CD8-positive, alpha-beta memory T cell (primary cell): ENCODE measurements at places on chromosomes 1 and 21.

DNA sequence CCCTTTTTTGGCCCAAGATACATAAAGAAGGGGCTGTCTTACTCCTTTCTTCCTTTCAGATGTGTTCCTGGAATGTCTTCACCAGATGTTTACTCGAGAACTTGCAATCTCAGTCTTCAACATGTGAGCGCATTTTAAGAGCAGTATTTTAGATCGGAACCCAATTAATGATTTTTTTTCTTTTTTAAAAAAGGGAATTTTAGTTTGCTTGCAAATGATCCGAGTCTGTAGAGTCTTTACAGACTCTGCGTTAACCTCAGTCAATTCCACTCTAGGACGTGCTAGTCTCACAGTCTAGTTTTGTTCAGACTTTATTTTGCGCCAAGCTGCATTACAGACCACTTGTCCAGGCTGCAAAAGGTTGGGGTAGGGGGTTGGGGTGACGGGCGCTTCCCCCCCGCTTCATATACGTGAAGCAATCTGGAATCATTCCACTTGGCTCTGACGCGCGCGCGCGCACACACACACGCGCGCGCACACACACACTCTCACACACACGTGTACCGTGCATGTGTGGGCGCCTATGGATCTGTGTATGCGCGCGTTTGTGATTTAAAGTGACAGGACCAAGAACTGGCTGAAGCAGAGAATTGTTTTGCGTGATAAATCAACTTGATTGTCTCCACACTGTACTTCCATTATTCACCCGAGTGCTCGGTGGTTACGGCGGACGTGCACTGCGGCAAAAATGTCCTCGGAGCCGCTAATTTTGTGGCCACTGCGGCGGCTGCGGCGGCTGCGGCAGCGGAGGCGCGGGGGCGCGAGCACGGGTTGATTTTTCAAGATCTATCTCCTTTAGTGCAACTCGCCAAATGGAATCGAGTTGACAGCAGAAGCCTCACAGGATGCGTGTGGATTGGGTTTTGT is 25.6 kb upstream of the NFIA start:
- DNase-seq = peak; percentile 50

GRCh38 chr1:16888860-16889816 is 6.6 kb upstream of the RNU1-2 start:
- peak; percentile 30 for DNase-seq

GRCh38 chr1:45198185-45198584 is 8.2 kb downstream of the ZSWIM5 start:
- no peak for DNase-seq

DNA sequence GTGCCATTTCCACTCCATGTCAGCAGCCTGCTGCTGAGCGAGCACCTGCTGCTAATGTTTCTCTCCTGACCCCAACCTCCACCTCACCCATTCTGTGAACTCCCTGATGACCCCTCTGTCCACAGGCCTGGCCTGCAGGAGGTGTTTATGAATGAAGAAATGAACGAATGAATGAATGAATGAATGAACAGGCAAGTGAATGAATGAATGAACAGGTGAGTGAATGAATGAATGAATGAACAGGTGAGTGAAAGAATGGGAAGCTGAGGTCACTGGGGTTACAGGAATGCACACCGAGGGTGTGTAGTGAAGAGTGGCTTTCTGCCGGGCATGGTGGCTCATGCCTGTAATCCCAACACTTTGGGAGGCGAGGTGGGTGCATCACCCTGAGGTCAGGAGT is 173.4 kb downstream of the IGSF21 start:
- DNase-seq = no peak

DNA sequence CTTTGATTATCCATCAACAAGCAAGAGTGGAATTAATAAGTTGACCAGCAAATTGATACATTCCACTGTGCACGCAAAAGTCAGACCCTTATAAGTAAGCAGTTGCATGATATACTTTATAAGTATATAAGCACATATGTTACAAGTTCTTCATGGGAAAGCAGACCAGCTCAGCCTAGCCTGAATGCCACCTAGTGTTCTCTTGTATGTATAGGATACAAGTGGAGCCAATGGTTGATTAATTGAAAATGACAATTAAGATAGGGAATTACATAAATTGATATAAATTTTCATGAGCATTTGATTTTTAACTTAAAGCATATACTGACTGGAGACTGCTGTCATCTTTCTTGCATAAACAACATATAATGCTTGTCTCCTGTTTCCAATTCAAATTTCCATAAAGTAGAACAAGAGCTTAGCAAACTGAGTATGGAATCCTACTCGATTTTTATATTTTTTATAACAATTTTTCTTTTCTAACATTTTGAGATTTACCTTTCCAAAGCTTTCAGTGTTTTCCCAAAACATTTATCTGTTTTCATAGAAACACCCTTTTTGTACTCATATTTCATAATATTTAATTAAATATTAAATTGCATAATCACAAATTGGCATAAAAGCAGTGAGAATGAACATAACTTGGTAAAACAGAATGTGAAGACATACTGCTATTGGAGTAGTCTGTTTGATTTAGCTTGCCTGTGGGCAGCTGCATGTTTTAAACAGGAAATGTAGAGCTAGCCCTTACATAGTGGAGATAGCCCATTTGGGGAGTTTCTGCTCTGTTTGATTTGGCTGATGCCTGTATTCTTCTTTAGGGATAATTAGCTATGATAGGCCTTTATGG is 62.8 kb downstream of the MAGI3 start:
- no peak for DNase-seq
